DMS153 (cell line): ENCODE measurements at places on chromosomes 11 and 22.

- peak; percentile 13 for DNase-seq
Measured at GRCh38 chr11:131595797-131596196, 225.4 kb downstream of the NTM start.

GRCh38 chr11:34525888-34526657 is 12.5 kb upstream of the ELF5 start:
- DNase-seq, result no peak

DNA sequence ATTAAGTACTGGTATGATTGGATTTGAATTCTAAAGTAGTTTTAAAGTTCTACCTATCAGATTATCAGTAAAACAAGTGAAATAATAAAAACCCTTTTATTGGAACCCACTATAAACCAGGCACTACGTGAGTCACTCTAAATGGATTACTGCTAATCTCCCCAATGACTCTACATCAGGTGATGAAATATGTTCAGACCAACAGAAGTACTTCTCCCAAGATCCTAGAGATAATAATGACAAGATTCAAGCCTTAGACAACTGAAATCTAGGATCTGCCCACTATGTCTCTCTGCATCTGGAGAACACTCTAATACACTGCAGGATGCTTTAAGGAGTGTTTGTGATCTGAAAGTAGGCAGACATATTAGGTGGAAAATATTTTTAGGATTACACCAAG is 652.1 kb upstream of the CHORDC1 start:
- no peak for DNase-seq

- DNase-seq, result no peak
Measured at GRCh38 chr11:91421641-91422040, 803.0 kb upstream of the FAT3 start.

- DNase-seq, result no peak
Measured at GRCh38 chr11:71948314-71949027, 19.6 kb downstream of the RNF121 start.

DNA sequence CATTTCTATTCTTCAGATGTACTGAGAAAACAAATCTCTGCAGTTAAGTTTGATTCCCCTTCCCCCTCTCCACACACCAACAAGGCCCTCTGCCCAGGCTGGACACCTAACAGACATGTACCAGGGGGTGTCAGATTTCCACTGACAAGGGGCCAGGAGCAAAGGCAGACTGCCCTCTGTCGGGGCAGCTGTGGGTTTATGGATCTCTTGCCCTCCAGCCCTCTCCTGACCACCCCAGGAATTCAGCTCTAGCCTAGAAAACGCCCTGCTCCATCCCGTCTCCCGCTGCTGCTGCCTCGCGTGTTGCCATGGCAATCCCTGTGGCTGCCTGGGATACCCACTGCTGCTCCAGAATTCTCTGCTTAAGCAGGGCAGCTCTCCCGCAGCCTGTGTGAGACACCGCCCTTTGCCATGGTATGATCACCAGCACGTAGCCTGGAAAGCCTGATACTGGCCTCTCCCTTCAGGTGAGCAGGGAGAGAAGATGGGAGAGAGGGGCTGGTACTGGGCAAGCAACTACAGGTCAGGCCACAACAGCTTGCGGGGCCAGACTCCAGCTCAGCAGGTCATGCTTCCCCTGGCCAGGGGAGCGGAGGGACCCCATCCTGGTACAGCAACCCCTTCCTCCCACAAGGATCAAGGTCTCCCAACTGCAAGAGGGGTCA is 41.6 kb downstream of the BUD13 start:
- peak; percentile 27 for DNase-seq

GRCh38 chr11:9754010-9754471 is 90.2 kb downstream of the SWAP70 start:
- no peak for DNase-seq

GRCh38 chr11:78140392-78141077 is 1.1 kb upstream of the ALG8 start:
- DNase-seq, result no peak

GRCh38 chr11:86737737-86738136 is 62.6 kb upstream of the PRSS23 start:
- no peak for DNase-seq

- DNase-seq, result no peak
Measured at GRCh38 chr11:76615950-76616349, 54.6 kb downstream of the LRRC32 start.
